ENCODE measurements at places on chromosomes 1 and 21.

- DNase-seq: no peak
These were observed 200.2 kb downstream of the HIVEP3 start for GRCh38 chr1:41718497-41718896.

GRCh38 chr1:24558902-24559791, 3.3 kb downstream of the NCMAP start:
- DNase-seq: peak; percentile 31

GRCh38 chr1:95627244-95627643, 393.2 kb downstream of the RWDD3 start:
- DNase-seq: no peak

DNA sequence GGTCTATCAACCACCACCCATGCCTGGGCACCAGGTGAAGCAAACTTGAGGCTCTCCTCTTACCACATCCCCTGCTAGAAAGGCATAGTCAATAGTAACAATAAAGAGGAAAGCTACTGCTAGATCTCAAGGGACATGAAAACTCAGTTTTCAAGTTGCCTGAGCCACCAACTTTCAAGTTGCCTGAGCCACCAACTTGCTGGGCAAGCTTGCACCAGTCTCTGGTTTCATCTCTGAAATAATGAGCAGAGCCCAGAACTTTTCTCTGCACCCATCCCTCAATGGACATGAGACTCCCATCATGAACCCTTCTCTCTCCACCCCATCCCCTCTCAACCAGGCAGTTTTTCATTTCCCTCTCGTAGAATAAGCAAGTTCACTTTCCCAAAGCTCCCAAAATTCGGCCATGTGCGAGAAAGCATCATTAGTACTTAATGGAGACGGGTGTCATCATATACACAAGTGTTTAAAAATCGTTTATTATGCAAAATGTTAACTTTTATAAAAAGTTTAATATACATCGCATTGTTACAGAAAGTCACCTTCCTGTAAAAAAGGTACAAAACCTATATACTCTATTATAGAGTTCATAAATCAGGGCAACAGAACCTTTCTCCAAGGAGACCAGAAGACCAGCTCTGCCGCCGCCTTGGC, 1.7 kb downstream of the ID3 start:
- no peak for DNase-seq

DNA sequence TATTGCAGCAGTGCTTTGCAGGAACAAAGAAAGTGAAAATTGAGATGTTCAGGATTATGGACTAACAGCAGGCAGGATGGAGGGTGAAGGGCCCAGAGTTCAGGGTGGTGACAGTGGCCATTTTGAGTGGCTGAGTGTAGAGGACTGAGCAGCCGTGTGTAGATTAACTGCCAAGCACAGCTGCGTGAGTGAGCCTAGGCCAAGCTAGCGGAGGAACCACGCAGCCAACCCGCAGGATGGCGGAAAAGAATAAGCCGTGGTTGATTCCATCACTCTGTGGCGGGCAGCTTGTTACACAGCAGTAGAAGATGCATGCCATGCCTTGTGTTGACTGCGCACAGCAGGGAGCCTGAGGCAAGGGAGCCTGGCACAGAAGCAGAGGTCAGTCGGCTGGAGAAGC, 102.5 kb upstream of the KIF26B start:
- no peak for DNase-seq

GRCh38 chr1:6852136-6852890, 67.1 kb downstream of the CAMTA1 start:
- no peak for DNase-seq

DNA sequence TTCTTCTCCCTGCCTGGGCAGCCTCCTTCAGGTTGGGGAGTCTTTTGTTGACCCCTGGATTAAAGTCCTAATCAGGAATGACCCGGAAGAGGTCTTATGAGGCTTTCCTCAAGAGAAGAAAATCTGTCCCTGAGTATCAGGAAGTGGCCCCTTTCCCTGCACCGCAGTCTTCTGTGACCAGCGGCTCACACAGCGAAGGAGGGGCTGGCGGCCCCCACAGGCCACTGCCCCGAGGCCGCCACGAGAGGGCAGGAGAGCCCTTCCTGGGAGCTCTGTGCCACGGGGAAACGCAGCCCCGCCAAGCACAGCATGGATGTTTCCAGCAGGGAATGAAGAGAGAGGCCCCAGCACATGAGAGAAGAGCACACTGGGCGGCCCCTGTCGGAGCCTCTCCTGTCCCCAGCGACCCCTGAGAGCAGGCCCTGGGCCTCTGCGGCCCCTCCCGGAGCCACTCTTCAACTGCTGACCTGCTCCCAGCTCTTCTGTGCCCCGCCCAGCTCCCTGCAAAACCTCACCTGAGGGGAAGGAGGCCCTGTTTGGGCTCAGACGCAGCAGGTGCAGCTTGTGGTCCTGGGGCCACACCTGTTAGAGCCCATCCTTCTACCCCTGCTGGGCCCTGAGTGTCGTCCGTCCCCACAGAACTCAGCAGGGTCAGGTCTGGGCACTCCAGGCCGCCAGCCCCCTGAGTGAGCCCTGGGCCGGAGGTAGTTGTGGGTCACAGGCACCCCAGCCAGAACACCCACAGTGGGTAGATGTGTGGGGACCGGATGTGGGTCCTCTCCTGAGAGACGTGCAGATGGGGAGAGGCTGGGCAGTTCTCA, 4.9 kb upstream of the POFUT2 start:
- no peak for DNase-seq

- peak; percentile 38 for DNase-seq
These were observed 57.8 kb downstream of the SIK1 start for GRCh38 chr21:43369124-43369523.

- no peak for DNase-seq
These were observed 25.0 kb downstream of the KRTAP24-1 start for GRCh38 chr21:30257773-30258172.

DNA sequence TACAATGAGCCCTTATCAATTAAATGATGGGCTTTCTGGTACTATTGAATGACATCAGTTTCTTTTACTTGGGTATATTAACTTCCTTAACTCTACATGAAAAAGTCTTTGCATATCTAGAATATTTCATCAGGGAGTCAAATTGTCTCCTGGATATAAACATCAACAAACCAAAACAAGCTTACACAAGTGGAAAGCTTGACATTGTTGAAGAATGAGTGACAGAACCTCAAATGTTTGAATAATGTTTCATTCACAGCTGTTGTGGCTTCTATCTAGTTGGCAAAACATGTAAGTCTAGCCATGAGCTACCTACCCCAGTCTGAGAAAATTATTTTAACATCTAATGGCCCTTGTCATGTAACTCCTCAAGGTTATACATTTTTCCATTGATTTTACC, 604.8 kb upstream of the ADAMTS5 start:
- DNase-seq: peak; percentile 88

DNA sequence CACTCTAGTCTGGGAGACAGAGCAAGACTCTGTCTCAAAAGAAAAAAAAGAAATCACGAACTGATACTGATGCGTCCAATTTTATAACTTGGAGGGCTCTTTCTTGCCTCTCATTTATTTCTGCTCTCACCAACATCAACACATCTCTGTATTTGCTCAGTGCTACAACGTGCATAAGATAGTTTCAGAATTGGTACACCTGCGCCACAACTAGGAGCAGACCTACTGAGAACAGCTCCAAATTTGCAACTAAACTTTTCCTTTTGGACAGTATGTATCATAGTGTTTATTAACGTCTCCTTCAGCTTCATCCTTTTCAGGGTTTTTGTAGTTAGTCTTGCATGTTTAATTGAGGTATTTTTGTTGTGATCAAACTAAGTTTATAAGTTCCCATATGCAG, 27.7 kb downstream of the TRAPPC10 start:
- DNase-seq: no peak

DNA sequence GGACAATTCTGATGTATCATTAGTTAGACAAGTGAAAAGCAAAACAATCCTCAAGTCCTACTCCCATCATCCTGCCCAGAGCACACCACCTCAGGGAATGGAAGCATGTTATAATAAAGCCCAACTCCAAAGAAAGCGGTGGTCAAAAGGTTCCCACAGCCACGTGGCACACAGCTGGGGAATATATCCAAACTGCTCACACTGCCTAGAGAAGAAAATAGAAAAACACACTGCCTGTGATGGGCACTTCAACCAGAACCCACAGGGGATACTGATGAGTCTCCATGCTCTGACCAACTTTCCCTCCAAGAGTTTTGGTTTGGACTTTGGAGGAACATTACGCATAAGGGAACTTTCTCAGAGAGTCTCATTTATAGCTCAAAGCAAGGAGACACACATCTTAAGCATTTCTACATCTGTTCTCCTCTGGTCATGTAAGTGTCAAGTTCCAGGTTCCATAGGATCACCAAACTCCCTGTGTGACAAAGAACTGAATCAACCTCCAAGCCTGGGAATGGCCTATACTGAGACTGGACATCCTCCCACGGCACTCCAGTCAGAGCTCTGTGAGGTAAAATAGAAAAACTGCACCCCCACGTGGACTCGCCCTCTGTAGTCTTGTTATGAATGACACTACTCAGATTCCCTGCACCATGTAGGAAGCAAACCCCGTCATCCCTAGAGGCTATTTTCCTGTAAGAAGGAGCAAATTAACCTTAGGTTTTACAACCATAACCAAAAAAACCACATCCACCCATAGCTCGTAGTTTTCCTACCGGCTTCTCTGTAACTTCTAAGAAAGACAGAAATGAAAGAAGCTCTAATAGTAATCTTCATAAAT, 12.2 kb downstream of the DSTYK start:
- DNase-seq: peak; percentile 20

- no peak for DNase-seq
These were observed 135.1 kb downstream of the RPS6KC1 start for GRCh38 chr1:213186168-213186567.

DNA sequence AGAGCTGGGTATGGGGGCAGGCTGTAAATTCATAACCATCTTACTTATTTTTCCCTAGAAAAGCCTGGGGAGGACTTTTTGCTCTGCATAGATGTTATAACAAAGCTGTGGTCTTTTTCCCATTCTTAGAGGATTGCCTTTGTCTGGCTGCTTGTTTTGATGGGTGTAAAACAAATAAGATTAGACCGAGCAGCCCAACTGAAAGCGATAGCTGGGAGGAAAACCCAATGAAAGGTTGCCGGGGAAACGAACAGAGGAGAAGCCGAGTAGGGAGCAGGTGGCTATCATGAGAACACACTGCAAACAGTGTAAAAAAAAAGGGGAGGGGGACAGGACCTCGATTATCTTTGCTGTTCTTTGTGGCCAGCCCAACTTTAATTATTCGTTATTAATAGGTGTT, 1.9 kb downstream of the ELAVL4 start:
- no peak for DNase-seq

DNA sequence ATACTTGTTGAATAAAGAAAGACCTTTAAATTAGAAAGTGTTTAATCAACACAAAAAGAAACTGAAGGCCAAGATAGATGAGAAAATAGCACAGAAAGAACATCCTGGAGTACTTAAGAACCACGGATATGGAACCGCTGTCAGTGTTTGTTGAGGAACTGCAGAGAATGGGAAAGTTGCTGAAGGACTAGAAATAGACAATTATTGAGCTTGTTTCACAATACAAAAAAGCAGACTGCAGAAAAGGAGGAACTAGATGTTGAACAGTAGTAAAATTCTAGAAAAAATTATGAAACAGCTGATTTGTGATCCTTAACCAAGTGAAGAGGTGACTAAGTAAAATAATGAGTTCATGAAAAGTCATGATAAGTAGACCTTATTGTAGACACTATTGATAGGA, 29.7 kb downstream of the MYSM1 start:
- DNase-seq: no peak
